WERI-Rb-1 (cell line): ENCODE measurements at places on chromosomes 7 and 10.

DNA sequence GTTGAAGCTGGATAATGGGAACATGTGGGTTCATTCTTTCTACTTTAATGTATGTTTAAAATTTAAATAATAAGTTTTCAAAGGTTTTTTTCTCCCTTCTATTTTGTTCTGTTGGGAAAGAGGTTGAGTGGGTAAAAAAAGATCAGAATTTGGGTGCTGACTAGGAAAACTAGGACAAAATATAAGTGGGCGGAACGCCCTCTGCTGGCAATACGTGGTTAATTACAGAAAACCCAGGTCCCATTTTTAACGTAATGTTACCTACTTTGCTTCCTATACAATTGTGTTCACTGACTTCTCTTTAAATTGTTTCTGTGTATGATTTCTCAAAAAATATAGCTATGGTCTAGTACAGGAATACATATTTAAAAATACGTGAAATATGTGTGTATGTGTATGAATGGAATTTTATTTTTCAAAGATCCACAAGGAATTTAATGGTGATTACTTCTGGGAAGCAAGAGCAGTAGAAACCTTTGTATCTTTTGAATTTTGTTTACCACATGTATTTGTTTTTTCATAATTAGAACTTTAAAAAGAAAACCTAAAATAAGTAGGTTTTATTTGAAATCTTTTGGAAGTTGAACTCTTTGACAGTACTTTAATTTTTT lies 8.7 kb downstream of the ECD start:
- DNase-seq: peak; percentile 39

GRCh38 chr10:30804478-30805055 lies 175.0 kb upstream of the LYZL2 start:
- DNase-seq: no peak

DNA sequence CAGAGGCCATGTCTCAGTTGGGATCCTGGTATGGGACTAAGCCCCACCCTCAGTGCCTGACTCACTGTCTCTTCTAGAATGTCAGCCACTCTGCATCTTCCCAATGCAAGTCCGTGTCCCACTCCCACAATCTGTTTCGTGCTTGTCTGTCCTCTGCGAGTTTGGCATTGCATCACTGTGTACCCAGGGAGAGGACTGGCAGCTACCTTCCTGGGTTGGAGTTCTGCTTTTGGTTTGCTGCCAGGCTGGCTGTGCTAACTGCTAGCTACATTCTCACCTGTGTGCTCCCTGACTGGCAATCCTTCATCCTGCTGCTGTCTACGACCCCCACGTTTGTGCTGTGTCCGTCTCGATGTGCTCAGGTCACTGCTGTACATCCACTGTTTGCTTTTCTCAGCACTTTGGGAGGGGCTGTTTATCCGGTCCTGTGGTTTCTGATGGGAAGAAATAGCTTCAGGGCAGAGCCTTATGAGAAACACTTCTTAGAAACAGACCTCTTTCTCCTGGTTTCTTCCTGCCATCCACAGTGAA lies 56.0 kb upstream of the GLI3 start:
- DNase-seq: no peak

GRCh38 chr10:34638406-34639054 lies 176.6 kb downstream of the PARD3 start:
- peak; percentile 56 for DNase-seq

- DNase-seq: no peak
These were observed 3.2 kb upstream of the EEPD1 start for GRCh38 chr7:36149694-36150452.

- DNase-seq: no peak
These were observed 96.2 kb downstream of the CDH23 start for GRCh38 chr10:71492872-71493271.
